ENCODE measurements at places on chromosomes 12 and 14.

DNA sequence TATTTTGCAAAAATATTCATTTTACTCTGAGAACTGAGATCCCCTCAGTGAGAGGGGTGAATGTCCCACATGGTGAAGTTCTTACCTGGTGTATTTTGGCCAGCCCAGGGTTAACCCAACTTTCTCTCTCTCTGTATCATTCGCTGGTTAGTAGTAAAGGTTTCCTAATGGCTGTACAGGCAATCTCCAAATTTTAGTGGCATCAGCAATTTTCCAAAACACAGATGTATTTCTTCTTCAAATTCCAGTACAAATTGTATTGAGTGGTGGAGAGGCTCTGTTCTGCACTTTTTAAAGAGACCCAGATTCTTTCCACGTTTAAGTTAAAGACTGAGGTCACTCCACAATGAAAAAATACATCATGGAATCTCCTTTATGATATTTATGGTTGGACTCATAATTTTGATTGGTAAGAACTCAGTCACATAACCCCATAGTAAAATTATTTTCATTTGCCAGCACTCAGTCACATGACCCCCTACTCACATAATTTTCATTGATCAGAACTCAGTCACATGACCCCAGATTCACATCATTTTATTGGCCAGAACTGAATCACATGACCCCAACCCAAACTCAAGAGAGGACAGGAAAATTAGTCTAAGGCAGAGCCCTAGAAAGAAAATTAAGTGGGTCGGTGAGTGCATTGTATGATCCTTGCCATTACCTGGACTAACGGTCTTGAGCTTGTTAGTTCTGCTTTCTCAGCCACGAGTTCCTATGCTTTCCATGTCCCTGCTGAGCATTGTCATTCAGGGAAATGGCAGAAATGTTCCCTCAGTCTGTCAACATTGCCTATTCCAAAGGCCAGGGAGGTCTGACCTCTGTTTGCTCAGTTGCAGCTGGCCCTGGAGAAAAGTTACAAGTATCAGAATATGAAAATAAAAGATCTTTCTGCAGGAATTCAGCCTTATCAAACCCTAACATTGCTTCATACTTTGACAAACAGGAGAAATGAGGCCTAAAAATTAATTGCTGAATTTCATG, 1536.2 kb downstream of the AACS start:
- DNase-seq, result no peak

DNA sequence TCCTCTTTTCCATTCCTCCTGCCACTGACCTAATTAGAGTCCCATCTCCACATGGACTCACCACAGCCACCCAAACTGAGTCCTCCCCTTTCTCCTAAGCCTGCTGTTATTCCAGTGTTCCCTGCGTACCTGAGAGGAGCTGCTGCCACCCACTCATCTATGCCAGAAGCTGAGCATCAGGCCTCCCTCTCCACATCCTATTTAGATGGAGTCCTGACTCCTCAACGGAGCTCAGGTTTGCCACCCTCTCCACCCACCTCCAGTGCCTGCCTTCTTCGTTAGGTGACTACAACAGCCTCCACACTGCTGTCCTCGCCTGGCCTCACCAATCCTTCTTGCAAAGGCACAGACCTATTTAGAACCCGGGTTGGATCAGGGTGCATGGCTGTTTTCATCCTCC, 15.2 kb upstream of the ABHD12B start:
- DNase-seq, result no peak

DNA sequence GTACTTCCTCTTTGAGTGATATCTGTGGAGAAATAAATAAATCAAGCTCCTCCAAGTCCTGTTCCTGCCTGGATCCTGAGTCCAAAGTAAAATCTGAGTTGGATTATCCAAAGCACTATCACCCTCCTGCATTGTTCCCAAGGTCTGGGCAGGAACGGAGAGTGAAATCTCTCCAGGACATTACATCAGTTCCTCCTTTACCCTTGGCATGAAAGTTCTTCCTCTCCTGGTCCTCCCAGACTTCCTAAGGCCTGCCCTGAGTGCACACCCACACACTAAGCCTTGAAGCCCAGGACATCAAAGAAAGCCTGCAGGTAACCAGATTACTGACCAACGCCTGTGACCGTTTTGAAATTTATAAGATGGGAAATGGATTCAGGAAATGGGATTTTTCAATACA, 206.8 kb upstream of the BCL2L14 start:
- DNase-seq, result no peak

- no peak for DNase-seq
Observed at GRCh38 chr12:114415525-114415868, 9.6 kb upstream of the TBX5 start.

GRCh38 chr12:131425112-131426075, 285.5 kb upstream of the SFSWAP start:
- DNase-seq, result no peak

DNA sequence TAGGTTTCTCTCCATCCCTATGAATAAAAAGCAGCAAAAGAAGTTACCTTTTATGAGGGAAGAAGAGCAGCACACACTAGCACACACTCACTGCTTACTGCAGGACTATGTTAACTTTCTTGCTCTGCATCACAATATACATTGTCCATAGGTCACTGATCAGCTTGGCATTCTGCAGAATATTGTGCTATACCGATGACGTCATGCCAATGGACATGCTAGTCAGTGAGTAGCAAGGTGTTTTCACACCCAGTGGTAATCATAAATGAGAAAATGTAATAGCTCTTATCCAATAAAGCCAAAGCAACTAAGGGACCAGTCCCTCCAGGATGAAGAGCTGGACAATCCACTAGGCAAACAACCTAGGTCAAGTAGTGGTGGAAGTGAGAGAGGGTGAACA, 16.7 kb upstream of the ZDHHC17 start:
- DNase-seq, result no peak

GRCh38 chr12:15815730-15816129, 26.5 kb upstream of the EPS8 start:
- DNase-seq, result no peak

GRCh38 chr14:83864106-83864505, 1665.8 kb upstream of the FLRT2 start:
- DNase-seq, result peak; percentile 45

GRCh38 chr12:127873306-127873705, 393.7 kb upstream of the TMEM132C start:
- no peak for DNase-seq

DNA sequence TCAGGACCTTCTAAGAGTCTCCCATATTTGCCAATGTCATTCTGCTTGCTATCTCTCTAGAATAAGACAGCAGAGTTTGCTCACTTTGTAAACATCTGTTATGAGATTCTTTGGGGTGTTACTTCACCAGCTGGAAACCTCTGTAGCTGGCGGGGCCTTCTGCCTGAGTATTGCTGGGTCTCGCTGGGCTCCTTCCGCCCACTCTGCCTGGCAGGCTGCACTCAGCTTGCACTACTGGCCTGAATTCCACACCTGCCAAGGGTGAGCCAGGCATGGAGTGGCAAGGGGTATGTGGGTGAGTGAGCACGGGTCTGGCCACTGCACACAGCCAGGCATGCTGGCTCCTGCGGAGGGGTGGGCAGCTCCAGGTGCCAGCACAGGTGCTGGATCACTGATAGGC, 267.3 kb upstream of the PDE3A start:
- DNase-seq, result no peak

DNA sequence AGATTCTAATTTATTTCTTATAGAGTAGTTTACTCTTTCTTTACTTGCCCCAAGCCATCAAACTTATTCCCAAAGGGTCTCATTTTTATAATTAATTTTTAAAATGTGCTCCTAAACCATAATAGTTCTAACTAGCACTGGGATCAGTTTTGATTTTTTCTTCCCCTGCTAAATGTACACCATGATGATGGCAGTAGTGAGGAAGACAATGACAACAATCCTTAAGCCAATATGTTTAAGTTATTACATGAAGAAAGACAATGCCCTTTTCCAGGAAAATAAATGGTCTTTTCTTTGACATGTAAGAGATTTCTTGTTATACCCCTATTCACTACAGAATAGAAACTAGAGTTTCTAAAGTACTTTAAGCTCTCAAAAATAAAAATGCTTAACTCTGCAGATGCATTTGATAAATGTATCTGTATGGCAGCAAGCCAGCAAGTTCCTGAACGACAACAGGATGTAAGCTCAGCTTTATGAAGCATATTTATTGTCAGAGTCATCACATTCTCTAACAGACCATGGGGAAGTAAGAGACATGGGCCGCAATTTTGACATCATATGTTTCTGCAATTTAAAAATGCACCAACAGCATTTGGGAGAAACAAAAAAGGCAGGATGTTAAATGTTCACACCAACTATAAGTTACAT, 36.0 kb upstream of the SNX6 start:
- no peak for DNase-seq

DNA sequence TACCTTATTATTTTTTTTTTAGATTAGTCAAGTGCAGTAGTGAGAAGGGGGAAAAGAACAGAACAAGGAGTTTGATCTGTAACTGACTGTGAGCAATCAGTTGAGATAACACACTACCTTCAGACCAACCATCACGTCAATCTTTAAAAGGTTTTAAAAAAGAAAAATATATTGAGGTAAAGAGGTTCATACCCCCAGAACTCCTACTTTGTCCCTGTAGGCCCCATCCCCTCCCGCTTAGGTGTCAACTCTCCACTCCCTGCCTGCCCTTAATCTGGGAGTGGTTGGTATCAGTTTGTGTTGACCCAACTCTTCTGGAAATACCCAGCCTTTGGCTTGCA, 16.2 kb downstream of the MMP14 start:
- DNase-seq, result no peak

DNA sequence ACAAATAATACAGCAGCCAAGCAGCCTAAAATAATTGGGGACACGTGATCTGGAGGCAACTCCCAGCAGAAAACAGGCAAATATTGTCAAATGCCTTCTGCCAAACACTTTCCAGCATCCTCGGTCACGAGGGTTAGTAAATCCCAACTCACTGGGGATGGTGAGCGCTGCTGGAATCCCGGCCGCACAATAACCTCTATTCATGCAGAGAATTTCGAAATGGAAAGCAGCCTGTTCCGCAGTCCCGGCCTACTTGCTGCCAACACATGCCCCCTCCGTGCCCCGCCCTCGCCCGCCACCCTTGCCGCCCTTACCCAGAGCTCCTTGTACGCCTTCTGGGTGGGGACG, 62.2 kb downstream of the RFX4 start:
- peak; percentile 87 for DNase-seq

- no peak for DNase-seq
Observed at GRCh38 chr14:22556021-22556989, 32.7 kb downstream of the DAD1 start.

DNA sequence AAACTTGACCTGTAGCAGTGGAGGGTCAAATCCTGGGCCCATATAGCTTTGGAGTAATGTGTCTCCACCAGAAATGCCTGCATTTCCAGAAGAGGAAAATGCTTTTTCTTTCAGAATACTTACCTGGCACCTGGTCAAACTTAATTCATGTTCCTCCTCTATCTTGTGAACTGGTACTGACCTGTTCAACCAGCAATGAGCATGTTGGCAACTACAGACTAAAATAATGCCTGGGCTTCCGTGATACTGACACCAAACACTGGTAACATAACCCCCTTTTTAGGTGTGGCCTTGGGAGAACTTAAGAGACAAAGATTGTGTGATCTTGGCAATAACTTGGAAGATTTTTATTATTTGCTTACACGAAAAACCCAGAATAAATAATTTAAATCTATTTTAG, 23.8 kb upstream of the MGST1 start:
- no peak for DNase-seq

DNA sequence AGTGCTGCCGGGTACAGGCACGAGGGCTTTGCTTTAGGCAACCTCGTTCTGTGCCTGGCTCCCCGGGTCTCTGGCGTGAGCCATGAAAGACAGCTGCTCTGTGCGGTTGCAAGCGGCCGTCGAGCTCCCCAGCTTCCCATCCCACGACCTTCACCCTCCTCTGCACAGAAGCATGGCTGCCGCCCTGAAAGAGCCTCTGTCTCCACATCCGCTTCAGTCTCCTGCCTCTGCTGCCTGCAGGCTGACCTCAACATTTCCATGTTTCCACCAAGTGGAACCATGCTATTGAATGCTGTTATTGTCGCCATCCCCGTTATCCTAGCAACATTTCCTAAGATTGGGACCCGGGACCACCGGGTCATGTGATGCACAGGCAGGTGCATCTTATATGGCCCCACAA, 57.1 kb downstream of the KDM2B start:
- peak; percentile 32 for DNase-seq

DNA sequence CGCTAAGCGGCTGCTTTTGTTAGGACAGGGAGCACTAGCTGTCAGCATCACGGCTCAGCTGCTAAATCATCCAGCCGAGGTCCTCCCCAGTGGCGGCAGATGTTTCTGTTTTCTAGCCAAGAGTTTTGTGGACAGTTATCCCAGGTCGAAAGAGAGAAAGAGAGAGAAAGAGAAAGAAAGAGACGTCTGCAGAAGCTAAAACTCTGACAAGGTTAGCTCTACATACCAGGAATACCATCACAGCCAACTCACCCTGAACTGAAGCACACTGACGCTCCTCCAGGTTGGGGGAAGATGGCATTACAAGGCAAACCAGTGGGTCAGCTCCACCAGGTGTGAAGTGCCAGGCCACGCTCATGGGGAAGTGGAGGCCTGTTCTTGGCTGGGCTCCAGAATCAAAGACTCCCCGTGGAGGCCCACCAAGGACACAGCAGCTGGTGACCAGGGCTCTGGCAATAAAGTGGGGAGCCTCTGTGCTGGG, 64.9 kb upstream of the DICER1 start:
- no peak for DNase-seq

DNA sequence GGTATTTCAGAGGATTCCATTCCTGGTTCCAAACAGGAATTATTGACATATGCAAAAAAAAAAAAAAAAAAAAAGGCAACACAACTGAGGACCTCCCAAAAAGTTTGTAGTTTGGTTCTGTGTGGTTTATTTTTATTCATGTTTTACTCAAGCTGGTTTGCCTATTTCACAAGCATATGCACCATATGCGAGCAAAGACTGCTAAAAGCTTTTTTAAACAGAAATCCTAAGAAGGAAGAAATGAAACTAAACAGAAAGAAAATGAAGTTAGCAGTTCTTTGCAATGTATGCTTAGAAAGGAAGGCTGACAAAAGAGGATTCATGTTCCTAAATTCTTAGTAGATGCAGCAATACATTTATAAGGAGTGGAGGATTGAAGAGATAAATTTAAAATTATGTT, 487.6 kb upstream of the FLRT2 start:
- DNase-seq, result peak; percentile 96

DNA sequence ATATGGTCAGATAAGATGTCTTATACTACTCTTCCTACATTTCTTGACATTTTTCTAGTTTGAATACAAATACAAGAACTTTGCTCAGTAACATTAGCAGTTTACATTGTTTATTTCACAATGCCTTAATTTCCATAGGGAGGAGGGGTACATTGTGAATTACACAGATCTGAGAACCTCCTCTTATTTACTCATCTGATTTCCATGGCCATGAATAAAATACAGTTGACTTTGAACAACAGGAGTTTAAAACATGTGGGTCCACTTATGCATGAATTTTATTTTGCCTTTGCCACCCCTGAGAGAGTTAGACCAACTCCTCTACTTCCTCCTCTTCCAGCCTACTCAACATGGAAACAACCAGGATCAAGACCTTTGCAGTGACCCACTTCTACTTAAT, 67.7 kb downstream of the MGST1 start:
- no peak for DNase-seq

GRCh38 chr12:9820281-9820930, 6.9 kb upstream of the KLRF1 start:
- DNase-seq, result no peak

GRCh38 chr12:53993162-53994008, 6.6 kb upstream of the HOXC9 start:
- no peak for DNase-seq

Data from brain (organoid and tissue), 16 donors.